ENCODE measurements at places on chromosomes 13 and 19.

GRCh38 chr13:49569993-49570689 lies 15.2 kb downstream of the RCBTB1 start:
- no peak for DNase-seq

GRCh38 chr13:80029170-80029569 lies 311.8 kb downstream of the SPRY2 start:
- DNase-seq = no peak

- DNase-seq = no peak
Measured at GRCh38 chr13:77033717-77034302, 6.9 kb upstream of the FBXL3 start.

- DNase-seq = no peak
Measured at GRCh38 chr19:7489609-7490044, 792 bp upstream of the PEX11G start.

DNA sequence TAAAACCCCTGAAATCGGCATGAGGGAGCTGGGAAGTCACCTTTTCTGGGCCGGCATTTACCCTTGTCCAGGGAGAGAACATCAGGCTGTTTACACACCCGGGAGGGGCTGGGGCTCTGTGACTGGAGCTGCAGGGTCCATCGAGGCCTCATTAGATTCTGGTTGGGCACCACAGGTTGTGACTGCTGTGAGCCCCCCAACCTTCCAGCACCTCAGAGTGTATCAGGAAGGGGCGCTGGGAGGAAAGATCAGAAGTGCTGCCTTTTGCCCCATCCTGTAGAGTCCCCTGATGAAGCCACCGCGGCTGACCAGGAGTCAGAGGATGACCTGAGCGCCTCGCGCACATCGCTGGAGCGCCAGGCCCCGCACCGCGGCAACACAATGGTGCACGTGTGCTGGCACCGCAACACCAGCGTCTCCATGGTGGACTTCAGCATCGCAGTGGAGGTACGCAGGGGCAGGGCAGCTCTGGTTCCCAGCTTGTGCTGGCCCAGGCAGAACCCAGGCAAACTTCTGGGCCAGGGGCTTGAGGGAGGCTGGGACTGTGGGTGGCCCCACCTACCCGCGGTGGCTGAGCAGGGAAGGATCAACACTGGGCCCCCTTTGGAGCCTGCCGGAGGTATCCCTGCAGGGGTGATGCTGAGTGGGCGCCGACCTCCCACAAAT lies 136.4 kb downstream of the STK24 start:
- no peak for DNase-seq

GRCh38 chr13:97130190-97130589 lies 91.9 kb upstream of the MBNL2 start:
- DNase-seq = no peak

GRCh38 chr19:16428372-16429036 lies 43.3 kb downstream of the EPS15L1 start:
- no peak for DNase-seq

- no peak for DNase-seq
Measured at GRCh38 chr13:100898431-100898830, 223.8 kb upstream of the TMTC4 start.

DNA sequence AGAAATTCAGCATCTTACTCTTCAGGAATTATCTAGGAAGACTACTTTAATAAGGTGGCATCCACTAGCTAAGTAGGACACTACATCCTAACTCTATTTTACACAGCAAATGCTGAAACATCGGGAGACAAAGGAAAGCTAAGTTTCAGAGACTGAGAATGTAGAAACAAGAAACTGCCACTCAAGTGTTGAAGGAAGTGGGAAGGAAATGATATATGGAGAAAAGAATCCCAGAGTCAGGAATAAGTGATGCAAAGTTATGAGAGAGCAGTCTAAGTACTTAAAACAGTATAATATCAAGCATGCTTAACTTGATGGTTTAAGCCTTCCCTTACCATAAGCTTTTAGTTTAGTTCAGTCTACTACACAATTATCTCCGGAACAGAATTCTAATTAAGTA lies 52.4 kb downstream of the RBM26 start:
- DNase-seq = no peak

DNA sequence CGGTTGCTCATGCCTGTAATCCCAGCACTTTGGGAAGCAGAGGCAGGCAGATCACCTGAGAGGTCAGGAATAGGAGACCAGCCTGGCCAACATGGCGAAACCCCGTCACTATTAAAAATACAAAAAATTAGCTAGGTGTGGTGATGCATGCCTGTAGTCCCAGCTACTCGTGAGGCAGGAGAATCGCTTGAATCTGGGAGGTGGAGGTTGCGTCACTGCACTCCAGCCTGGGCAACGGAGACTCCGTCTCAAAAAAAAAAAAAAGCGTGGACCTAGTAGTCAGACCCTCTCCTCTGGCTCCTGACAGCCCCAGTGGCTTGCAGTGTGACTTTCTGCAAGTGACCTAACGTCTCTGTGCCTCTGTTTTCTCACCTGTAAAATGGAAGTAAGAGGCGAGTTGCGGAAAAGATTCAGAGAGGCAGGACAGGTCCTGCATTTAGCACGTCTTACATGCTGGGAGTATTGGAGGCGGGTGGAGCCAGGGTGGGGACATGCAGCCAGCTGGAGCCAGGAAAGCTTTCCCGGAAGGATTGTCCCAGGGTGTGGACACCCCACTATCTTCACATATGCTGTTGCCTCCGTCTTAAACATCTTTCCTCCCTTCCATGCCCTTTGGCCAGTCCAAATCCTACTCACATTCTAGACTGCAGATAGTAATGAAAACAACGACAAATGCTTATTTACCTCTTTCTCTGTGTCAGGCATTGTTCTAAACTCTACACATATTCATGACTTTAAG lies 2.9 kb downstream of the TUBB4A start:
- DNase-seq = no peak

GRCh38 chr19:50490991-50491472 lies 14.4 kb upstream of the GARIN5A start:
- DNase-seq = peak; percentile 49

GRCh38 chr13:83340170-83340569 lies 542.1 kb downstream of the SLITRK1 start:
- DNase-seq = no peak

DNA sequence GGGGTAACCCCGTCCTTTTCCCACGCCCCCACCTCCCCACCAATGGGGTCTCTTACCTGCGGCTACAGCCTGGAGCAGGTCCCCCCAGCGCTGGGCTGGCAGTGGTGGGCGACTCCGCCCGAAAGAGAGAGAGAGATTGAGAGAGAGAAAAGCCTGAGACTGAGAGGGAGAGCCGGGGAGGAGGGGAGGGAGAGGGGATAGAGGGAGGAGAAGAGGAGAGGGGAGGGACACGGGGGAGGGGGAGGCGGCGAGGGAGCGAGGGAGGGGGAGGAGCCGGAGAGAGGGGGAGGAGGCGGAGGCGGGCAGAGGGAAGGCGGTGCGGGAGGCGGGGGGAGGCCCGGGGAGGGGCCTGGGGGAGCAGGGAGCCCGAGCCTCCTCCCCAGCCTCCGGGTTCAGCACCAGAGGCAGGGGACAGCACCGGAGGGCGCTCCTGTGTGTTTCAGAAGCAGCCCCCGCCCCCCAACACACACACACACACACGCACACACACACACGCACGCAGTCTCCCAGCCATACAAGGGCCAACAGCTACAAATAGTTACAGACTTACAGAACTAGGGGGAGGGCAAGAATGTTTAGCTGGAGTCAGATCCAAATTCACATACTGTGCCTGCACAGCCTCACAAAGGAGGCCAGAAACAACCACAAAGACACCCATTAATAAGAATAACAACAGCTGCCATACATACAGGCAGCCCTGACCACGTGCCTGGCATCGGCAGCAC lies at the start of gene SLC8A2:
SLC8A2 (minus strand) TSS at position 161 of the 725 bp plus-strand sequence. CDS start 5,490 bp downstream, outside the sequence.
- peak; percentile 83 for DNase-seq
